ENCODE measurements at places on chromosomes 12 and 14.
A peak's percentile ranks its signal among the peaks of the same experiment; 100 is the strongest.

DNA sequence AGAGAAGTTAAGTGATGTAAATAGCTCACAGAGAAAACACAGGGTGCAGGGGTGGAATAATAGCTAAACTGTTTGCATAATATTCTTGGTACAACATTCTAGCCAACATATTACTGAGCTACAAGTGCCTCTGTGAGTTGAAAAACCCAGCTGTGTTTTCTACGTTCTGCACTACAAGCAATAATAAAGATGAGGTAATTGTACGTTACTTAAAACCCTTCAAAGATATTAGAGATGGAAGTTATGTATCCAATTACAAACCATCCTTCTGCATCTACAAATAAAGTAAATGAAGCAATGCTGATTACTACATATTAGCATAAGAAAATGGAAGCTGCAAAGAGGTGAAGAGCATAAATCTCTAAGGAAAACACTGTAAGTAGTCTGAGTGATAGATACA lies 271.4 kb downstream of the SSPN start:
- no peak for DNase-seq

DNA sequence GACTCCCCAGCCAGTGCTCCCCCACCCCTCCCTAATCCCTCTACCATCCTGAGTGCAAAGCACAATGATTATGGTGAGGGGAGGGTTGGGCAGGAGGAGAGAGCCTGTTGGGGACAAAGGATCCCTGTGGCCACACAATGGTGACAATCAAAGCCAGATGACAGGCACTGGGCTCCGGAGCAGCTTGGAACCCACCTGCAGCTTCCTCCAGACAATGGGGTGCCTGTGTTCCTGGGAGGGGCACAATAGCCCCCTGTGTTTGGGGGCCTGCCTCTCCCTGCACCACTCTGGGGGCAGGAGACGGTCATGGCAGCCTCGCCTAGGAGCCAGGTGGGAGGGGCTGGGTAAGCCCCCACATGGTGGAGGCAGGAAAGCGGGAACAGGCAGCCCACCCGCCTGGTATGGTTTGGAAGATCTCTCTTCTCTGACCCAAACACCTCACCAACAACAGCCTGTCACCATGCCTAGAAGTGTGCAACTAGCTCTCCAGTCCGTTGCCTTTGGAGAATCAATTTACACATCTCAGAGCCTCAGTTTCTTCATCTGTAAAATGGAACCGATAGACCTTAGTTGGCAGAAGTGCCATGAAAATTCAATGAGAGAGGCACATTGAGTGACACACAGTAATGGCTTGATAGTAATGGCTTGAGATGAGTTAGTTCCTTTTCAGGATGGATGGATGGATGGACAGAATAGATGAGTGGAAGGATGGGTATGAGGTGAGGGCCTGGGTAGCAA lies 53.0 kb downstream of the MVK start:
- DNase-seq, result no peak

DNA sequence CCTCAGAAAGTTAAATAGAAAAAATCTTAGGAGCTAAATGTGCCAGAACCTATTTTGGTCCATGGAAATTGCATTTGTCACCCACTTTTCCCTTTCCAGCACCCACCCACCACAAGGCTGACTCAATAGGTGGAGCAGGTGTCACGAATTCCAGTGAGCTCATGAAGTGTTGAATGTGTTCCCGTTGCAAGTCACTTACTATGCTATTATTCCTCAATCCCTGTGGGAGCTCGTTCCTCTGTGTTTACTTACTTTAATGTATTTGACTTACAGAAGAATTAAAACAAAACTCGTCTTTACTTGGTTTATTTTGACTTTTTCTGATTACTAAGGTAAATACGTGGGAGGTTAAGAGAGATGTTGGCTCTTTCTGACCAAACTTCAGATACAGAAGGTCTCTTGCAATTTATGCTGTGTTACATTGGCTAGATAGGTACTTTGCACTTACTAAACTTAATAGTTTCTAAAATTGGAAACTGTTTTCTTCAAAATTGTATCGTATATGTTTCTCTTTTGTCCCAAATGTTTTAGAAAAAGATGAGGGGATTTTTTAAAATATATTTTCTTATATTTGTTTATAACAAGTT lies 269.4 kb upstream of the NOVA1 start:
- no peak for DNase-seq

DNA sequence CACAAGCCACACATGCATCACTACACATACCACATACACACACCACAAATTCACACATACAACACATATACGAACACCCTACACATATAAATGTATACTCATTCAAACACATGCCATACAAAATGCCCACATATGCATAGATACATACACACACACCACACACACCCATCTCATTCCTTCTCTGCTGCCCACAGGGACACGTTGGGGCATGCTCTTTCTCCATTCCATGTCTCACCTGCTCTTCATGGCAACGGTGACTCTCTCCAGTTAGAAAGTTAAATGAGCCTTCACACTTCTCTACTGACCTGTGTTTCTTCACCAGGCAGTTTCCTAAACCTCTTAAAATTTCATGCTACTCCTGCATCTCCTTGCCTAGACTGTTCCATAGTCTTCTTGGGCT lies 1194.8 kb downstream of the BCL11B start:
- DNase-seq, result no peak

GRCh38 chr12:10607885-10608458 lies 5.4 kb downstream of the MAGOHB start:
- no peak for DNase-seq

GRCh38 chr12:62603061-62603810 lies 136.6 kb downstream of the MON2 start:
- peak; percentile 91 for DNase-seq

GRCh38 chr12:100493396-100494012 lies 19.8 kb downstream of the NR1H4 start:
- no peak for DNase-seq

DNA sequence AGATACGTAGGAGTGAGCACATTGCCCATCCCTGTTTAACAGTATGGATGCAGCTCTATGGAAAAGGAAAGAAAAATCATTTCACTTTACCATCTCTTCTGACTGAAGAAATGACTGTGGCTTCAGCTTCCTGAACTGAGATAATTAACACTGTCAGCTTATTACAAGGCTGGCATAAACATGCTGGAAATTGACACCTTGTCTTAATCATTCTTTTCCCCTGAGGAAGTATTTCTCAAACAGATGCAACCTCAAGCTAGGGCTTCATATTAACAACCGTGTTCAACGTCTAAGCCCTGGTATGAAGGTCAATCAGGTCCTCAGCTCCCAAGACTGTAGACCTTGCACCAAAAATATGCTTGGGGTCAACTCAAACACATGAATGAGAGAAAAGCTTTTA lies 25.0 kb downstream of the RERG start:
- DNase-seq, result no peak

GRCh38 chr14:103091041-103091882 lies 3.3 kb upstream of the EXOC3L4 start:
- no peak for DNase-seq

GRCh38 chr12:101768781-101769180 lies 29.5 kb upstream of the SYCP3 start:
- DNase-seq, result no peak

DNA sequence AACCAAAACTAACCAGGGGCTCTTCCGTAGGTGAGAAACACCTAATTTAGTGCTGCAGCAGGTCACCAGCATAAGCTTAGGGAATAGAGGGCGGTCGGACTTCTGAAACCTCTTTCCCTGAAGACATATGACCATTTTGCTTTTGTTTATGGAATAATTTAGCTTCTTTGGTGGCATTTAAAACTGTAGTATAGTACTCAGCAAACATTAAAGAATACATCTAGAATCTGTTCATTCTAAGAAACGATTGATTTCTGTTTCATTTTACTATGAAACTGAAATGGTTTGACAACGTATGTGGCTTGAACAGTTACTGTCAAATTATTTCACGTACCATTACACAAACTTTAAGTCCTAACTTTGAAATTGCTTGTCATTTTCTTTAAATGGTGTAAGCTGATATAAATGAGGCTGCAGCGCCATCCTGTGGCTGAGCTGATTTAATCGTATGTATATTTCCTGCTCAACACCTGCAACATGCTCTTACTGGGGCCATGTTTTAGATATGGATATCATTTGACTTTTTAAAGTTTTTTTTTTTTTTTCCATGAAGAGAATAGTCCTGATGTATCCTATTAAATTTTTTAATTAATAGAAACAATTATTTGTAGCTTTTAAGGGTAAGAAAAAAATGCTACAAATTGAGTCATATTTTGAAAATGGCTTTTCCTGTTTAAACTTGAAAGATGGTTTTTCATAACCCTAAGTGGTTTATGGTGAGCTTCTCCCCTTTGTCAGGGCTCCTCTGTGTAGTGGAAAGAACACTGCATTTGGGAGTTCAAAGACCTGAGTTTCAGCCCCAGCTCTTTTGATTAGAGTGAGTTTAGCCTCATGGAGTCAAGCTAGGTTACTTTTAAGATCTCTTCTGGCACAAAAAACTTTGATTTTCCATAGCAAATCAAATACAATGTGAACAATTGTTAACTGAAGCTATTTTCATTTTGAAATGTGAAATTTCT lies 27.4 kb downstream of the CFAP54 start:
- peak; percentile 76 for DNase-seq

GRCh38 chr14:83559721-83560120 lies 1970.2 kb upstream of the FLRT2 start:
- DNase-seq, result no peak

DNA sequence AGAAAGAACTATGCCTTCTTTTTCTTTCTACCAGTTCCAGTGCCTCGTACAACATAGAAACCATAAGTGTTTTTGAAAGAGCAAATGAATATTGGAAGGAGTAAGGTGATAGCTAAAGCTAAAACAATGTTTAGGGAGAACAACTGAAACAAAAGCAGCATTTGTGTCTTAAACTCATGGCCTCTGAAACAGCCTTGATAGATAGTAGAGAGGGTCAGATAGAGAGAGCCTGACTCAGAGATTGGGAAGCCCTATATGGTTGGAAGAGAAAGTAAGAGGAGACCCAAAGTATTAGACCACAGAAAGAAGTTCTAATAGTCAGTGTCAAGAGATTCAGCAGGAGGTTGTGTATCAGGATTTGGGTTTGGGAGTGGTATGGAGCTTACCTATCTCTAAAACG lies 79.6 kb upstream of the IFNG-AS1 start:
- no peak for DNase-seq

- no peak for DNase-seq
Observed at GRCh38 chr12:101928556-101928955, 51.2 kb downstream of the DRAM1 start.

GRCh38 chr14:100599981-100600380 lies 12.8 kb upstream of the BEGAIN start:
- DNase-seq, result no peak

DNA sequence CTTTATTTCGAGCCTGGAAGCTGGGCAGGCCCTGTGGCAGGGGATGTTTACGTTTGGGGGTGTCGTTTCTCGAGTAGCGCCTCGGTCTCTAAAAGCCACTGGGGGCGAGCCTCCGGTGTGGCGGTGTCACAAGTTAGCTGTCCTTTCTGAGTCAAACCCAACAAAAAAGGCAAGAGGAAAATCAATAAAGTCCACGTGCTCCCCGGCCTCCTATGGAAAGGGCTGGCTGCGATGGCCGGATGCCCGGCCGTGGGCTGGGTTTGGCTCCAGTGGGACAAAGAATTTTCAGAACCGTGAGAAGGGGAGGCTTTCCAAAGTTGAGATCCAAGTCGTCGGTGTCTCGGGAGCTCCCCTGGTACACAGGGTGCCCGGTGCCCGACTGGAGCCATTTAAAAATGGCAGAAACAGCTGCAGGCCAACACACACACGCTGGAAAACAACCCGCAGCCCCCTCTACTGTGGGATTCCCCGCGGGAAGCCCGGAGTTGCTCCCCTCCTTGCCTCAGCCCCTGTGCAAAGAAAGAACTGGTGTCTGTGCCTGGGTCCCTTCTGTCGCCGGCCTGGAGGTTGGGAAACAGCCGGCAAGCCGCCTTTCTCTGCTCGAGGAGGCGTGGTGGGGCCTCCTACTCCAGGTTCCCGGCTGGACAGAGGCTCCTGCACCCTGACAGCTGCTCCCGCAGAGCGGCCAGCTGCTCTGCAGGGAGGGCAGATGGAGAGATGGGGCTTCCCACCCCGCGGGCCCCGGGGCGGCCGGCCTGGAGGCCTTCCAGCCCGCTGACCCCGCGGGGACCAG lies 1.9 kb downstream of the BCL7A start:
- DNase-seq, result peak; percentile 88

DNA sequence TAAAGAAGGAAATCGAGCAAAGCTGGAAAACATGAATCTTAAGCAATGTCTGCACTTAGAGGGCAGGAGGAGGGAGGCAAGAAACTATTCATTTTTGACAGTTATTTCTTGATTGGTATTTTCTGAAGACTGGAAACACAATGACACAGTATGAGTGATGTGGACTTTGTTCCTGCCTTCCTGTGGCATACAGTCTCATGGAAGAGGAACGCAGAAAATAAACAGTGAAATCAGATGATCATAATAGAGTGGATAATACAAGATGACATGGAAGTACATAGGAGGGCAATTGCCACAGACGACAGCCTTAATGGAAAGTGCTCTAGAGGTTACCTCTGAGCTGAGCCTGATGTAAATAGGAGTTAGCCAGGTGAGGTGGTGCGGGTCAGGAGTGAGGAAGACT lies 140.4 kb upstream of the MAX start:
- DNase-seq, result no peak

DNA sequence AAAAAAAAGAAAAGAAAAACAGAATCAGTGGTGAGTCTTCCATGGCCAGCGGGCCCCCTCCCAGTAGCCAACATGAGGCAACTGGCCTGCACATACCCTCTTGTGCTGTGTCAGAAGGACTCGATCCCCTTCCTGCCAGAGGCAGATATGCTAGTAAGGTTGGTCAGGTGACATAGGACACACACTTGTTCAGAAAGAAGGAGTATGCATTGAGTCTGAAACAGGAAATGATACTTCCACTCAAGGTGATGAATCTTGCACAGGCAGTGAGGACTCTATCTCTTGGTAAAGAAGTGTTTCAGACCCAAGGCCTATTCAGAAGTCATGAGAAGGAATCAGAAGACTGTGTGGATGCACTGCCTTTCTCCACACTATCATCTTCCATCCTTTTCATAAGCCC lies 269.7 kb upstream of the FAR2 start:
- no peak for DNase-seq

DNA sequence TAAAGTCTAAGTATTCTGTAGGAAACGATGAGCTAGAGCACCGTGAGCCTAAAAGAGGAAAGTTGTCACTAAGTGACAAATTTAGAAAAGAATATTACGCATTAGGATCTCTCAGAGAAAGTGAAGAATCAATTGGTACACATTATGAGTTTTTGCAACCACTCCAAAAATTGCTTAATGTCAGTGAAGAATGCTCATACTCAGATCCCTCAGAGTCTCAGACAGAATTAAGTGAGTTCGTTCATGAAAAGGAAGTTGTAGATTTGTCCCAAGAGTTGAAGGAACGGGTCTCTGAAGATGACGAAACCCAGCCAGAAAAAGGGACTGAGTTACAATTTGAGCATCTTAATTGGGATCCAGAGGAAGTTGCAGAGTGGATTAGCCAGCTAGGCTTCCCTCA lies 1.5 kb downstream of the SAMD15 start:
- no peak for DNase-seq

DNA sequence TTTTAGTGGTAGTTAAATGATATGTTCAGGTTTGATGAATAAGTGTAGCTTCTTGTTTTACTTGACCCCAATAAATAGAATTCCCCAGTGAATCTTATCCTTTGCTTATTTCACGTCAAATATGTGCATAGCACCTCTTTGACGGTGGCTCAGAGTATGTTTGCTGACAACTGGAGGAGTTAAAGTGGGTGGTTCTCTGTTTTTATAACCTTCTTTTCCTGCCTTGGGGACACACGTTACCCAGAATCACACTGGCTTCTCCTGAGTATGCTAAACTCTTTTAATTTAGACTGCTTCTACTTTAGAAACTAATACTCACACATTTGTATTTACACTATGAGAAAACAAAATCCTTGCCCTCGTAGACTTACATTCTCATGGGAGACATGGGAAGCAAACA lies 62.3 kb downstream of the TMTC2 start:
- no peak for DNase-seq
